ENCODE measurements at places on chromosomes 7 and 10.

DNA sequence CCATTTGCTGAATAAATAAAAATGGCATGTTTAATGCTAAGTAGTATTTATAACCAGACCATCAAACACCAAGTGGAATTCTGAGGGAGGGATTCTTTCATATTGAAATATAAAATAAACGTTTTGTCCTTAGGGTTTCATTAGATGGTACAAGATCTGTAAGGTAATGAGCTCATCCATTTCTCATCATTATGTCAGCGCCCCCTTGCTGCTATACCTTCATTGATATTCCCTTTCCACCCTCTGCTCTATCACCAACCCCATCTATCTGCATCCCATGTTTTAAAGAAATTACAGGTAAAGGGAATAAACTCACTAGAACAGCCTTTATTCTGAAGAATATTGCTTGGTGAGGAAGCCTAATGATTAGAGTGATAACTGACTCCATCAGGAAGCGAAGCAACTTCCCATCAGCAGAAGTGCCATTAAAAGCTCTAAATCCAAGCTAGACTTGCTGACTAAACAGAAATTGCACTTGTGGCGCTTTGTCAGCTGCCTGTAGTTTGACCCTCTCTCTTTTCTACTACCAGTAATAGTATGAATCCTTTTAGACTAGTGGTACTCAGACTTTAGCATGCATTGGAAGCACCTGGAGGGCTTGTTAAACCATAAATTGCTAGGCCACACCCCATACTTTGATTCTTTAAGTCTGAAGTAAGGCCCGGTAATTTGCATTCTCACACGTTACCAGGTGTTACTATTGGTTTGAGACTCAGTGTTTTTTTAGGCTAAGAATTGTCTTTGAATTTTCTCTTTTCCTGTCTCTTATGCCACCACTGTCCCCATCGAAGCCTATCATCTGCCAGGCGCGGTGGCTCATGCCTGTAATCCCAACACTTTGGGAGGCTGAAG, 27.5 kb downstream of the ADD3 start:
- no peak for DNase-seq

- DNase-seq: no peak
These were observed 192.8 kb upstream of the ZMIZ1 start for GRCh38 chr10:78875932-78876331.

DNA sequence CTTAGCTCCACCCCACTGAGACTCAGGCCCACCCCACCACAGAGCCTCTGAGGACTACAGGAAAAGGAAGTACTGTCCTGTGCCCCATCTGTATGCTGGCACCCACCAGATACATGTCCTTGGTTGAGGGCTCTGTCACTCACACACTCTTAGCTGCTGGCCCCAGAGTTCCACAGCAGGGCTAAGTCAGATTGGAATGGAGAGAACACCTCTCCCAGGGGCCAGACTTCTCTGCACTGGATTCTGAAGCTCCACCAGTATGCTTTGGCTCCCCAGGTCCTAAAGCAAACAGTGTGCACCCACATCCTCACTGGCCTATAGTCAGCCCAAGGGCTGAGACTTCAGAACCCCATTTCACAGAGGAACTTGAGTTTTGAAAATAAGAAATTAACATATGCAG, 103.2 kb upstream of the PPP2R2D start:
- no peak for DNase-seq

GRCh38 chr7:68439897-68440296, 1158.4 kb upstream of the AUTS2 start:
- DNase-seq: no peak

DNA sequence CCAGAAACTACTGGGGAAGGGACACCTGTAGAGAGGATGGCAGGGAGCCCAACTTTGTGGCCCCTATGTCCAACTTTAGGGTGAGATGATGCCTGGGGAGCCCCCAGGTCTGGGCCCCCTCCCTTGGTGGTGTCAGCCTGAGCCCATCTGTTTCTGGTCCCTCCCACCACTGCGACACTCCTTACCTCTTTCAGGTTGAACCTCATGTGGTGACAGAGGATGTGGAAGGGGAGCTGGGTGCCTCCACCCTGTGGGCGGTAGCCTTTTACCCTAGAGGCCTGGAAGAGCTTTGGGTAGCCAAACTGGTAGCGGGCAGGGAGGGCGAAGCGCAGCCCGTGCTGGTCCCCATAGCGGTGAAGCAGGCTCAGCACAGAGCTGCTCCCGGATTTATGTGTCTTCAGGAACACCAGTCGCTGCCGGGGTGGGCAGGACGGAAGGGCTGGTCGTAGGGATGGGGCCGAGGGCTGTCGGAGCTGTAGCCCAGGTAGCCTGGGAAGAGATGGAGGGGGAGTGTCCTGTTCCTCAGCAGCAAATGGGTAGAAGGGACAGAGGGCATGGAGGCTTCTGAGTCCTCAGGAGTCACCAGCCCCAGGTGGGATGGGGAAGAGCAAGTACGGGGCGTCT, 2.0 kb downstream of the GAL3ST4 start:
- DNase-seq: no peak

GRCh38 chr10:126798649-126799048, 106.6 kb upstream of the DOCK1 start:
- DNase-seq: no peak

DNA sequence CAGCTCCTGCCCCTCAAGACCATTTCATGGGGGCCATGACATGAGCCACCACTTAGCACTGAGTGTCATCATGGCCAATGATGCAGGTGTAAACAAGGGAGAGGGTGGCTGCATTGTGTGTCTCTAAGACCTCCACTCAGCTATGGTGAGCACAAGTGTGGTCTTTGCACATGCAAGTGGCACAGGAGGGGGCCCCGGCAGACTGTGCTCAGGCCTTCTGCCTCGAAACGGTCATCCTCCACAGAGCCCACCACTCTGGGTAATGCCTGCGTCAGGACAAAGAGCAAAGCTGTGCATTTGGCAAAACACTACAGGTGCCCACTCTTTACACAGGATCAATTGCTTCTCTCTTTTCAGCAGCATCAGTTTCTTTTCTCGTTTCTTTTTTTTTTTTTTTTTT, 125.5 kb downstream of the SH3PXD2A start:
- DNase-seq: no peak

DNA sequence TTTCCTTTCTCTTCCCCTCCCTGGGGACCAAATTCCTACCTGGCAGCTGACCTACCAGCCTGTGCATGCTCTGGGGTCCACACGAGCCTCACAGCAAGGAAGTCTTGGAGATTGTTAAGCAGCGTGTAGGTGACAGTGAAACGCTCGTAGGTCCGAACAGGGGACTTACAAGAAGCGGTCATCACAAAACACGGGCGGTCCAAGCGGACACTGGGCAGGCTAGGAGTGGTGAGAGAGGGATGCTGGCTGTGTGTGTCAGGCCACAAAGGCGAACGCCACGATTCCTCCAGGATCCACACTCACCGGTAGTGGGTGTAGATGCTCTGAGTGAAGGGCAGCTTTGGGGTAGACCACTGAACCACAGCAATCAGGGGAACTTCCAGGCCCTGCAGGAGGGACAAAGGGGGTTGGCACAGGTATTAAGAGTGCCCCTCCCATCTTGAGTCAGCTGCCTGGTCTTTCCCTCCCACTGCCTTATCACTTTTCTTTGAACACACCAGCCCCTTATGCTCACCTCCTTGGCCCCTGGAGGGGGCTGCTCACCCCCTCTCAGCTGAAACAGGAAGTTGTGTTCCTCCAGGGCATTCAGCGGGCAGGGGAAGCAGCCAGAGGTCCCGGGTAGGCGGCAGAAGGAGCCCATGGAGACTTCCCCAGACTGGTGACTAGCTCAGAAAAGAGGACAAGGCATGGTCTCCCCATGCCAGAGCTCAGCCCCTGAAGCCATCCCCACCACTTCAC, 2.0 kb downstream of the TRAPPC14 start:
- no peak for DNase-seq

DNA sequence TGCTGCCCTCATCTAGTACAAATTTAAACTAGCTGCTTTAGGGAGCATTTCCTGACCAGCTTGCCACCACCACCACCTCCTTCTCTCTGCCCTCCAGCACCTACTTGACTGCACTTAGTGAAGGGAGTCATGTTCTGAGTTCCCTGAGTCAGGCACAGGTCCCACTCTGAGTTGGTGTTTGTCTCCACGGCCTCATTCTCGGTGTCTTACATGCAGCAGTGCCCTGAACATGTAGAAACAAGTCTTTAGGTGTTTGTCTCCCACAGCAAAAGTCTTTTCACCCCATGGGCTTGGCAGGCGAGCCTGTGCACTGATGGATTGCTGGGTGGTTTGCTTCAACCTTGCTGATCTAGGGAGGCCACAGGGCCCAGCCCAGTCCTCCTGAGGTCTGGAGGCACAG, 16.9 kb downstream of the TSPAN14 start:
- no peak for DNase-seq

DNA sequence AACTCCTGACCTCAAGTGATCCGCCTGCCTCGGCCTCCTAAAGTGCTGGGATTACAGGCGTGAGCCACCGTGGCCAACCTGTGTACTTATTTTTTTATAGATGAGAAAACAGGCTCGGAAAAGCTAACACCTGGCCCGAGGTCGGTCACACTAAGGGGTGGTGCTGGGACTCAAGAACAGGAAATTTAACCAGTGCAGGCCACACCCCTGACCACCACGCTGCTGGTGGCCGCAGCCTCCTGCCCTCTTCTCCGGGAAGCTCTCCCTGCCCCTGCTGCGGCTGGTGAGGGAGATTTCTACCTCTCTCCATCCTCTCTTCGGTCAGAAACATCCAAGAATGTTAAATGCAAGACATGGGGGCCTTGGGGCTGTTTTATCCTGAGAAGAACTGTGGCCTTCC, 63.2 kb downstream of the TNRC18 start:
- no peak for DNase-seq

- DNase-seq: no peak
These were observed 600.6 kb downstream of the LRMDA start for GRCh38 chr10:76031769-76032699.

DNA sequence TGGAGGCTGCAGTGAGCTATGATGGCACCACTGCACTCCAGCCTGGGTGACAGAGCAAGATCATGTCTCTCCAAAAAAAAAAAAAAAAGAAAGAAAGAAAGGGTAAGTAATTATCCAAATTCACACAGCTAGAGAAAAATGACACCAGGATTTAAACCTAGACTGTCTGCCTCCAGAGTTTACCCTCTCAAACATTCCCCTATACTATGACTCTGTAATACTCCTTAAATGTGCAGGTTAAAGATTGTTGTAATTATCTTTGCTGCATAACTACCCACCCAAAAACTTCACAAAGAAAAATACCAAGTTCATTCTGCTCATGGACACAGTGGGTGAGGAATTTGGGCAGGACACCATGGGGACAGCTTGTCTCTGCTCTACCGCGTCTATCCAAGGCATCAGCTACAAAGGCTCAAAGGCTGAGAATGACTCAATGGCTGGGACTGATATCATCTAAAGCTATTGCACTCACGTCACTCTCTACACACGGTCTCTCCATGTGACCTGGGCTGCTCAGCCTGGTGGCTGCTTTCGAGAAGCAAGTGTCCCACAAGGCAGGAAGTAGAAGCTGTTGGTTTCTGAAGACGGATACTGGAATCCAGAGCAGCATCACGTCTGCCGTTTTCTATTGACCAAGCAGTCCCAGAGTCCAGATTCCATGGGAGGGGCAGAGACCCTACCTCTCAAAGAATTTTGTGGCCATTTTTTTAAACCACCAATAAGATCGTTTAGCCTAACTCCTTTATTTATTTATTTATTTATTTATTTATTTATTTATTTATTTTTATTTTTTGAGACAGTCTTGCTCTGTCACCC, 185.7 kb upstream of the AUTS2 start:
- no peak for DNase-seq

GRCh38 chr10:128160297-128160711, 34.1 kb upstream of the MKI67 start:
- no peak for DNase-seq

DNA sequence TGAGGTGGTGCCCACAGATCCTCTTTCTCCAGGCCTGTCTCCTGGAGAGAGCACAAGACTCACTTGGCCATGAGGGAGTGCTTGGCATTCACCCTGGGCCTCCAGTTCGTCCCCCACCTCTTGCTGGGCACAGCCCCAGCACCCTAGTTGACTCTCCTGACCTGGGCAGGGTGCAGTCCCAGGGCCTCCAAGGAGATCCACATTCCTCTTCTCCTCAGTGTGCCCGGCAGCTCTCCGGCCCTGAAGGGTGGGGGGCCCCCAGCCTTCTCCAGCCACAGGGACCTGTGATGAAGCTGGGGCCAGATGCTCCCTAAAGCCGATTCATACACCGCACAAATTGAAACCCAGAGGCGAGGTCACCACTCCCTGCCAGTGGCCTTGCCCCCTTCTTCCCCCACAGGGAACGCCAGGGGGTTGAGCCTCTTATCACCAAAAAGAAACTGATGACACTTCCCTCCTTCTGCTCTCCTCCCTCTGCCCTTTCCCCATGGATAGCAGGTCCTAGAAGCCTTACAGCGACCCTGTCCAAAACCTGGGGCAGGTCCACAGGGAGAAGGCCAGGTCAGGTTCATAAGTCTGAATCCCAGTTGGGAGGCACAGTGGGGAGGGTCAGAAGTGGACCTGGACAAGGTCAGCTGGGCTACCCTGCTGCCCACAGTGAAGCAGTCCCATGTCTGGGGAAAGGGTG, 3.1 kb downstream of the EN2 start:
- no peak for DNase-seq

- no peak for DNase-seq
These were observed 52.2 kb downstream of the CALML3 start for GRCh38 chr10:5576780-5577624.

DNA sequence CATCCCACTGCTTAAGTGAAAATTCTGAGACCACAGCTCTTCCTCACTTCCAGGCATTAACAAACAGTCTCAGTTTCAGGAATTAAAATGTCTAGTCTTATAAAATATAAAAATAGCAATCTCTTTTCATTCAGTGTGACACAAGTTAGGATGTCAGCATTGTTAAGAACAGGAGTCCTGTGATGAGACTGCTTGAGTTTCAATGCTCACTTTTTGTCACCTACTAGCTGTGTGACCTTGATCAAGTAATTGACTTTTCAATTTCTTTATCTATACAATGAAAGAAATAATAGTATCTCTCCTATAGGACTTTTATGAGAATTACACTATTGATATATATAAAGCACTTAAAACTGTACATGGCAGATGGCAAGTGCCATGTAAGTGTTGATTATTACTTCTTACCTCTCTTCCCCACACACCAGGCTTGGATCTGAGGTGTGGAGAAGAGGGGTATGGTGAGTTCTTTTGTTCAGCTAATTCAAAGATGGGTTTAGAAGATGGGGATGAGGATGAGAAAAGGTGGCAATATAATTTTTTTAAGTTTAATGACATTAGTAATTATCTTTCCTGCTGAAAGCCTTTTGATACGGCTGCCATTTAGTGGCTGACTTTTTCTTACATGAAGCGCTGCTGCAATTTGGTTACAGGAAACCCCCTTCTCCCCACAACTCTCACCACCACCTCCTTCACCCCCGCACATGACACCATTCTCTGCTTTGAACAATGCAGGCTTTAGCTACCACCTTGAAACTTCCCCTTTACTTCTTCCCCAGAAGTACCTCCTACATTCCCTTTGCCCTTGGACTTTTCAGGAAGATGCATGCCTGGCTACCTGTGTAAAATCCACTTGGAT, 20.8 kb upstream of the HYAL4 start:
- DNase-seq: no peak

DNA sequence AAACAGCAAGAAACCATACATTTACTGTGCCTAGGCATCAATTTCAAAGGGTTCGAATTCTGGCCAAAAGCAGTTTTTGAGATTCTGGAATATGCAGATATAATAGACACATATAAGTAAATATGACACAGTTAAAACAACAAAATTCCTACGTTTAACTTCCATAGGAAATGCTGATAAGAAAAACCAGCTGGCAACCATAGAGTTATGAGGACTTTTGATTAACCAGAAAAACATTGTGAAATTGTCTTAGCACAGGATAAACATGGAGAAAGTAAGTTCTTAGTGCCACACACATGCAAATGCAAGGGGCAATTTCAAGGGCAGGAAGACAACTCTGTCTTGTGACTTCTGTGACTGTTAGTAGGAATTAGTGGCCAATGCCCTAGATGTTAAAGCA, 702.1 kb downstream of the TNS3 start:
- DNase-seq: no peak

Measured in NCI-H1436 (cell line).